ENCODE measurements at places on chromosomes 2 and 18.

DNA sequence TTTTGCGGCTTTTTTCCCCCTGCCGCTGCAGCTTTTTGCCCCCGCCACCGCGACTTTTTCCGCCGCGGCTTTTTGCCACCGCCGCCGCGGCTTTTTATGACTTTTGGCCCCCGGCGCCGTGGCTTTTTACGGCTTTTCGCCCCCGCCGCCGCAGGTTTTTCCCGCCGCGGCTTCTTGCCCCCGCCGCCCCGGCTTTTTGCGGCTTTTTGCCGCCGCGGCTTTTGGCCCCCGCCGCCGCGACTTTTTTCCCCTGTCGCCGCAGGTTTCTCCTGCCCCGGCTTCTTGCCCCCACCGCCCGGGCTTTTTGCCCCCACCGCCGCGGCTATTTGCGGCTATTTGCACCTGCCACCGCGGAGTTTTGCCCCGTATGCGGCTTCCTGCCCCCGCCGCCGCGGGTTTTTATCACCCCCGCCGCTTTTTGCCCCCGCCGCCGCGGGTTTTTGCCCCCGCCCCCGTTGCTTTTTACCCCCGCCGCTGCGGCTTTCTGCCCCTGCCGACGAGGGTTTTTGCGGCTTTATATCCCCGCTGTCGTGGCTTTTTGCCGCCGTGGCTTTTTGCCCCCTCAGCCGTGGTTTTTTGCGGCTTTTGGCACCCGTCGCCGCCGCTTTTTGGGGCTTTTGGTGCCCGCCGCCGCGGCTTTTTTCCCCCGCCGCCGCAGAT, 2750.9 kb downstream of the RPIA start:
- DNase-seq = peak; percentile 1

DNA sequence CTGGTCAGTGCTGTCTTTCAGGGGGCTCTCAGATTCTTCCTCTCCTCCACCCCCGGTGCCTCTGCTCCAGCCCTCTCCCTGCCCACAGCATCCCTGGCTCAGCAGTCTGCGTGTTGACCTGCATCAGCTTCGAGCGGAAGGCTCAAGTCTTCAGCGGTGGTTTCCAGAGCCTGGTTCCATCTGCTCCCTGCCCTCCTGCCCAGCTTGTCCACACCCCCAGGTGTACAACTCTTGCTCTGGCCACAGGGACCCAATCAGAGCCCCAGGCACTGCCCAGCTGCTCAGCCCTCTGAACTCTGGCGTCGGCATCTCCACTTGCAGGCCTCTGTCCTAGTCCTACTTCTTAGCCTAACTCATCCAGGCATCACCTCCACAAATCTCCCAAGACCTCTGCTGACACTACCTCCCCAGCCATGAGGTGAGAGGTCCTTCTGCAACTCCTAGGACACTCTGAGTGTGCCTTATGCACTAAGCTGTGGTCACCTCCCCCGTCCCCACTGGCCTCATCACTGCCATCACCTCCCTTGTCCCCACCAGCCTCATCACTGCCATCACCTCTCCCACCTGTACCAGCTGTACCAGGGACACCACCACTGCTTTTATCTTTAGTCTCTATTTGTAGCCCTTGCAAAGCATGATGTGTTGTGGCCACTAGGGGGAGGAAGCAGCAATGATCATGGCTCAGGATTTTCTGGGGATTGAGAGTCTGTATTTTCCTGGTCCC, 60.9 kb downstream of the EDAR start:
- DNase-seq = peak; percentile 72

DNA sequence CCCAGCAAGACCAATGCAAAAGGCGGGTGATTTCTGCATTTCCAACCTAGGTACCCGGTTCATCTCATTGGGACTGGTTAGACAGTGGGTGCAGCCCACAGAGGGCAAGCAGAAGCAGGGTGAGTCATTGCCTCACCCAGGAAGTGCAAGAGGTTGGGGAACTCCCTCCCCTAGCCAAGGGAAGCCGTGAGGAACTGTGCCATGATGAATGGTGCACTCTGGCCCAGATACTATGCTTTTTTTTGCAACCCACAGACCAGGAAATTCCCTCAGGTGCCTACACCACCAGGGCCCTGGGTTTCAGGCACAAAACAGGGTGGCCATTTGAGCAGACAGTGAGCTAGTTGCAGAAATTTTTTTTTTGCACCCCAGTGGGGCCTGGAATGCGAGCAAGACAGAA, 662.6 kb upstream of the ACVR2A start:
- peak; percentile 90 for DNase-seq

DNA sequence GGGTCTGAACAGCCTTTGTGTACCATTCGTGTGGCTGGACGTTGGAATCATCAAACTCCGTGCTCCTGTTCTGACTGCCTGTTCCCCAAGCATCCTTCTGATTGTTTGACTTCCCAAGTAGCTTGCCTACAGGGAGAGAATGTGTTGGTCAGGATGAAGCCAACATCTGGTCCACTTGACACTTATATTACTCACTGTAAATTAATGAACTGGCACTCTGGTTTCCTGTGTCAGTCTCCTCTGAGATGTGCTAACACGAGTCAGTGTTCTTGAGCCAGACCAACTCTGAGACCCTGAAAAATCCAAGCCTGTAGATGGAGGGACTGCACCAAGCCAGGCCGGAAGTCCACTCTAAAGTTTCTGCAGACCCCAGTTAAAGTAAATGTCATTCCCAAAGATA, 440.9 kb downstream of the ZNF516 start:
- DNase-seq = no peak

DNA sequence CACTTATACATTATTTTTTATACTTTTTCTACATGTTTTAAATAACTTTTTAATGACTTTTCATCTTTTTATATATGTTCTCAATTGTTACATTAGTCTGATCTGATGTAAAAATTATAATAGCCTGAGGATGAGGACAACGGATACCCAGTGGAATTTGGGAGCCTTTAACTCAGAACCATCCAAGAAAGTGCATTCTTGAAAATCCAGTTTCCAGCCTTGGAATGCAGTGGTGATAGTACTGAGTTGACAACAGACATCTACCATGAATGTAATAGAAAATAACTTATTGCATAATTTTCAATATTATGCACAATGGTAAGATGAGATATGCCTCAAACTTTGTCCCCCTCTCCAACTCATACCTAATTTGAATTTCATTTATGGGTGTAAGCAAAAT, 120.7 kb upstream of the ZC3H15 start:
- DNase-seq = no peak

DNA sequence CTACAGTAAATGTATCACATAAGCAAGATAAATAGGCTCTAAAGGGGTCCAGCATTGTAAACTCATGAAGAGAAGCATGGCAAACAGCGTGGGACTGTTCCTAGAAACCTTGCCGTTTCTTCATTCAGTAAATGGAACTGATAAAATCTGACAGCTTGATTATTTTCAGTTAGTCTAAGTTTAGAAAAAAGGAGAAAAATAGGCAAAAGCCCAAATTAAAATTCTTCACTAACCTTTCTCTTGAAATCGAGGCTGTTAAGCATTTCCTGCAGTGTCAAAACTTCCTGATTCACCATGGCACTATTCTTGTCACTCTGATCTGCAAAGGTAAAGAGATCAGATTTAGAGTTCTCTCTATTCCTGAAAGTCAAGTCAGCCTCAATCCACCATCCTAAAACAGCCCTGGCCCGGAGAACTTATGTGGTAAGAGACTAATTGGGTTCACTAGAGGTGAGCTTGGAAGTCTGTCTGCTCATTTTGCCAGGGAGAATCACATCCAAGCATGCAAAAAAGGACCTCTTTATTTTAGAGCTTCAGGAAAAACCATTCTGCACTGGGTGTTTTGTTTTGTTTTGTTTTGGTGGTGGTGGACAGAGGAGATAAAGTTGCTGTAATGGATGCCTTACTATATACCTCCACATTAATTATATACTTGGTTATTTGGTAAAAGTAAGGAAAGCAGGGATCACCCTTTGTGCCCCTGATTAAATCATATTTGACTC, 52.4 kb upstream of the STAT1 start:
- DNase-seq = no peak

- no peak for DNase-seq
Observed at GRCh38 chr2:143128681-143129580, at the start of gene ARHGAP15. TSS of gene ARHGAP15 (plus strand) at chr2:143129419.

GRCh38 chr2:225893151-225893550, 493.6 kb downstream of the NYAP2 start:
- DNase-seq = no peak

DNA sequence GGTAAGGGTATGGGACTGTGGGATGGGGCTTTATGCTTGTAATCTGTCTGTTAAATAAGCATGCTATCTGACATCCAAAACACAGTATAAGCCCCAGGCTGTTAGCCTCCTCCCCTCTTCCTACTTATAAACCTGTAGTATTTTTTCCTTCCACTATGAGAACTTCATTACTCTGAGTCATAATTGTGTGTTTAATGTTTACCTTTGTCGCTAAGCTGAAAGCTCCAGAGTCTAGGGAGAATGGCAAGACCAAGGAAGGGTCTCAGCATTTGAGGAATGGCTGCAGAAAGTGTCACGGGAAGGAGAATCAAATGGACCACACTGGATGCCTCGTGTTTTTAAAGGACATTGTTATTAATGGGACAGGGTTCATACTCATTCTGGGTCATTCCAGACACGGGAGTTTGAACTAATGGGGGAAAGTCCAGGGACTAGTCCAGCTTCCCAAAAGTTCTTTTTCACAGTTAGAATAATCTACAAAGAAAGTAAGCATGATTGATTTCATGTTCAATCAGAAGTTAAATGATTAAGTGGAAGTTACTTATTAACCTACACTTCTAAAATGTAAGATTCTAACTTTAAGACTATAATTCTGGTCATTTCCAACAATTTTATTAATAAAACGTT, 292.2 kb downstream of the AFF3 start:
- peak; percentile 76 for DNase-seq

DNA sequence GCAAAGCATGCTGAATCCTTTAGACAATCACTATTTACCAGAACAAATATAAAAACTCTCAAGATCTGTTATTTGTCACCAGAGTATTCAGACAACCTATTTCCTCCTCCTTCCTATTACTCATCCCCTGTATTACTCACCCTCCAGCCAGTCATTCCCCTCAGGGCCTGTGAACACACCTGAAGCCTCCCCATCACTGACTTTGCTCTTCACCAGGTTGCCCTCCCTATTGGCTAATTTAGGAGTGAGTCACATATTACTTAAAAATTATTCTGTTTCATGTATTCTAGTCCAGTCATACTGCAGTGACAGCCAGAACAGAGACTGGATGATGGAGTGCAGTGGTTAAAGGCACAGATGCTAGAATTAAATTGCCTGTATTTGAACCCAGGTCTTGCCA, 3.7 kb upstream of the ATG16L1 start:
- peak; percentile 99 for DNase-seq

DNA sequence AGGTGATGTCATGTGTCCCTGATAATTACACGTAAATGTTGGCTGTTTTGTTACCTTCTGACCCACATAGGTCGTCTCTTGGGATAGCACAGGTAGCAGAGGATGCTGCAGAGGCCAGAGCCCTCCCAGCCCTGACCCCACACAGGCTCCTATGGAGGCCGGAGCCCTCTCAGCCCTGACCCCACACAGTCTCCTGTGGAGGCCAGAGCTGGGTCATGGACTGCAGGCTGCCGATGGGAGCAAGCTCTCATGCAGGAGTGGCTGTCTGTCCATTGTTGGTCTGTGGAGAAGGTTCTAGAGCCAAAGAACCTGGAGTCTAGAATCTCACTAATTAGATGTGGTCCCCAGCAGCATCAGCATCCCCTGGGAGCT, 155.5 kb downstream of the LDLRAD4 start:
- no peak for DNase-seq

DNA sequence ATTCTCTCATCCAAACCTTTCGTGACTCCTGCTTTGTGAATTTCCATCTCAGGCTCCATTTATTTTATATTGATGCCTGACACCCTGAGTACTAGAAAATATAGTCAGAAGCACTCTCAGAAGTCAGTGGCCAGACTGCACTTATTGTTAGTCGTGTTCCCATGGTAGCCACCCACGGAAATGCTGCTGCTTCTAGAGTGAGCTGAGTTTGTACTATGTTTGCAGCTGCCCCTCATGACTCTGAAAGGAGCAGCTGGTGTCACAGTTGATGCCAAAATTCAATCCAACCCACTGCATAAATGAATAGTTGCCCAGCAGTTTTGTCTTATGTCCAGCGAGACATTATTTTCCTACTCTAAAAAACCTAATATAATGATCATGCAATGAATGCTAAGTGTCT, 265.2 kb upstream of the SPHKAP start:
- DNase-seq = no peak

GRCh38 chr2:83172841-83173240, 1286.2 kb downstream of the SUCLG1 start:
- DNase-seq = no peak

DNA sequence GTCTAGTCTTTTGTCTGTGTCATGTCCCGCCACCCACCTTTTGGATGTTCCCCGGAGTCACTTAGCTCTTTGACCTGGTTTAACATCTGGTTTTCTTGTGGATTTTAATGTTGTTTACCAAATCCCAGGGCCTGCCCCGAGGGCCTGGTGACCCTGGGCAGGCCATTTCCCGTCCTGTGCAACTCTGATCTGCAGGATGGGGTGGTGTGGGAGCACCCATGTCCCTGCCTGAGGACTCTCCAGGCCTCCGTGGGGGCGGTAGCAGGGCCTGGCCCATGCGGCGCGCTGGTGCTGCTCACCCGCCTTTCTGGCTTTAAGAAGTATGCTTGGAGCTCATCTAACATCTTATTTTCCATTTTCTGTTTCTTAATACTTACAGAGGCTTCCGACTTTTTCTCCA, 10.7 kb downstream of the RAMP1 start:
- no peak for DNase-seq

- peak; percentile 29 for DNase-seq
Observed at GRCh38 chr2:47249157-47249900, 94.2 kb upstream of the STPG4 start.

- no peak for DNase-seq
Observed at GRCh38 chr2:45026924-45027450, 17.7 kb upstream of the SIX2 start.

- DNase-seq = no peak
Observed at GRCh38 chr2:21467910-21468309, 344.1 kb downstream of the TDRD15 start.

- DNase-seq = peak; percentile 5
Observed at GRCh38 chr2:232341061-232341738, 37.4 kb upstream of the ALPP start.

DNA sequence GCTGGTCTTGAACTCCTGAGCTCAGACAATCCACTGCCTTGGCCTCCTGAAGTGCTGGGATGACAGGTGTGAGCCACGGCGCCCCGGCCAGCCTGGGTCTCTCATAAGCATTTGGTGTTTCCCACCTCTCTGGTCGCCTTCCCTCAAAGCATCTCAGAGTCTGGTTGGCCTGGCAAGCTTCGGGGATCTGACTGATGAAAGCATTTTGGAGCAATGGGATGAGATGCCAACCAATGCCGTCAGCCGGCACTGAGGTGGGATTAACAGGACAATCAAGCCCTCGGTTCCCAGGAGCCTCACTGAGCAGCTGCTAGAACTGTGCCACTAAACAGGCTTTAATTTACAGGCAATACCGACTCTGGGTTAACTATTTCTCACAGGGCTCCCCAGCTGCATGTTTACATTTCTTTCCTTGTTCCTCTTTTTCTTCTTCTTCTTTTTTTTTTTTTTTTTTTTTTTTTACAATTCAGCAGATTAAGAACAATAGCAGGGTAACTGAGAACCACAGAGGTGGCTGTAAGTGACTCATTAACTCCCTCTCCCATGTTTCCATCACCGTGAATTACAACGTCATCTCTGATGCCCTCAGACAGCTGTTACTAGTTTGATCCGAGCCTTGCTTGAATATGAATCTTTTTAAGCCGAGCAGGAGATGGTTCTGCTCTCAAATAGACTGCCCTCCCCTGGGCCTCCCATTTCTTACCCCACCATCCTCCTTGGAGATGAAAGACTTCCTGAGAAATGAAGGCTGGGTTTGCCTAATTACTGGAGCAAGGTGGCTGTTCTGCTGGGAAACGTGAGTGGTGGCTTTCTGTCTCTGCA, 37.9 kb downstream of the ODC1 start:
- DNase-seq = no peak
